ENCODE measurements at places on chromosomes 6 and 20.
A peak's percentile ranks its signal among the peaks of the same experiment; 100 is the strongest.

- DNase-seq: no peak
Observed at GRCh38 chr6:43702534-43703440, 15.2 kb upstream of the MRPS18A start.

DNA sequence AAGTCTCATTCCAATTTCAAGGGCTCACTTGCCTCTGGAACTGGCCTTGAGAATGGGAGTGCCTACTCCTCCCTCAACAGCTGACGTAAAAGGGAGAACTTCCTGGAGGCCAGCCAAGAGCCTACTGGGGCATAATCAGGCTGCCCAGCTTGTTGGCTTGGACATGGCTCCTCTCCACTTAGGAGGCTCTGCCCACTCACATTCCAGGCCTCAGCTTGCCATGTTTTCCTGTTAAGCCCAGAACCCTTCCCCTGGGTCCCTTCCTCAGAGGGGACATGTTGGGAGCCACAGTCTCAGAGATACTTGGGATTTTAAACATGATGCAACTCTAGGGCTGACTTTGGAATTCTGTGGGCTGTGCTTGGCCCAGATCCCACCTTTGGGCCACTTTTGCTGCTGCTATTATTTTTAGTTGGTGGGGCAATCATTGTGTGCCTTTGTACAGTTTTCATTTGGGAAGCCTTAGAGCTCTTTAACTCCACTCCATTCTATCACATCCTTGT, 31.5 kb upstream of the ADTRP start:
- peak; percentile 35 for DNase-seq

GRCh38 chr6:21828704-21829103, 235.2 kb downstream of the SOX4 start:
- no peak for DNase-seq

DNA sequence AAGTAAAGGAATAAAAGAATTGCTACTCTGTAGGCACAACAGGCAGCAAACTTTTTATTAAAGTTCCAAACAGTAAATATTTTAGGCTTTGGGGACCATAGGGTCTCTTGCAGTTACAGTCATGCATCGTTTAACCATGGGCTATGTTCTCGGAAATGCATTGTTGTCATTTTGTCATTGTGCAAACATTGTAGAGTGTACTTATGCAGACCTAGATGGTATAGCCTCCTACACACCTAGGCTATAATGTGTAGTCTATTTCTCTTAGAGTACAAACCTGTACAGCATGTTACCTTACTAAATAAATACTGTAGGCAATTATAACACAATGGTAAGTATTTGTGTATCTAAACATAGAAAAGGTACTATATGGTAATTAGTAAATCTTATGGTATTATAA, 54.7 kb downstream of the CDS2 start:
- no peak for DNase-seq

- DNase-seq: no peak
Observed at GRCh38 chr6:170212956-170213636, 77.8 kb downstream of the DLL1 start.

GRCh38 chr20:7722564-7722963, 217.7 kb downstream of the HAO1 start:
- DNase-seq: no peak

GRCh38 chr6:147392917-147393625, 115.4 kb upstream of the SAMD5 start:
- no peak for DNase-seq

DNA sequence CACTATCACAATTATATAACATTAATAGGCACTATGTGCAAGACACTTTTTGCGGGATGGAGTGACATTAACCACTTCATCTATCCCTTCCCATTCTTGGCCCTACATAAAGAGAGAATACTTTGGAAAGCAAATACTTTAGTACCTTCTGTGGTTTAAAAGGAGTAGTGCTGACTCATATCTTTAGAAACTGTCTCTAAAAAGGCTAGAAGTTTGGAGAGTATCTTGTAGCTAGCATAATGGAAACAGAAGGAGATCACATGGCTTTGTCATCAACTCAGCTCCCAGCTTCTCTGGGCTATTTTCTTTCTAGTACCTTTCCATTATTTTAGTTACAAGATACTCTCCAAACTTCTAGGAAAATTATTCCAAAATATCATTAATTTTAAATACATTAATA, 157.5 kb downstream of the ADGRG6 start:
- no peak for DNase-seq

DNA sequence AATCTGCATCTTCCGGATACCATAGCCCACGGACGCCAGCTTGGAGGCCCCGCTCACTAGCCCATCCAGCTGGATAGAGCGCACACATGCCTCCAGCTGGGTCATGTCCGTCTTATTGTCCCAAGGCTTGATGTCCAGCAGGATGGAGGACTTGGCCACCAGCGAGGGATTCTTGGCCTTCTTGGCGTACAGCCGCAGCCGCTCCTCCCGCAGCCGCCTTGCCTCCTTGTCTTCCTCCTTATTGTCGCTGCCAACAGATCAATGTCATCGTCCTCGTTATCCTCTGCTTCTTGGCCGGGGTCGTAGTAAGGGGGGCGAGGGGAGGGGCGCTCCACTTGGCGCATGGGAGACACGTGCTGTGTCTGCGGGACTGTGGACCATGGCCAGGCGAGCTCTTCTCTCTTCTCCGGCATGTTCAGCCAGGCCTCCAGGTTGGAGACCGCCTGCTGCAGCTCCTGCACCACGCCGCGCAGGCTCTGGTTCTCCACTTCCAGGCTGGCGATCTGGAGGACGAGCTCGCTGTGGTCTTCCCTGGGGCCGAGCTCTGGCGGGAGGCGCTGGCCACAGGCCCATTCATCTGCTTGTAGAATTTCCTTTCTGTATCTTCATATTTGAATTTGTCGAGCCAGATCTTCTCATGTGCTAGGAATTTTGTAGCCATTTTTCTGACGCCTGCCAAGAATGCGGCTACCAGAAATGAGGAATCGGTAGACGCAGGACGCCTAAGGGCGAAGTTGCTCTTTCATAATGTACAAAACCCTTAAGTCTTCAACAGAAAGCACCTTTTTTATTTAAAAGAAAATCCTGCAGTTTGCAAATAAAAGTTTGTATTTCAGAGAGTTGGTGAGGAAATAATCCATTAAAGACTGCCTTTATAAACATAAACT, 60.1 kb upstream of the PTPRK start:
- no peak for DNase-seq

DNA sequence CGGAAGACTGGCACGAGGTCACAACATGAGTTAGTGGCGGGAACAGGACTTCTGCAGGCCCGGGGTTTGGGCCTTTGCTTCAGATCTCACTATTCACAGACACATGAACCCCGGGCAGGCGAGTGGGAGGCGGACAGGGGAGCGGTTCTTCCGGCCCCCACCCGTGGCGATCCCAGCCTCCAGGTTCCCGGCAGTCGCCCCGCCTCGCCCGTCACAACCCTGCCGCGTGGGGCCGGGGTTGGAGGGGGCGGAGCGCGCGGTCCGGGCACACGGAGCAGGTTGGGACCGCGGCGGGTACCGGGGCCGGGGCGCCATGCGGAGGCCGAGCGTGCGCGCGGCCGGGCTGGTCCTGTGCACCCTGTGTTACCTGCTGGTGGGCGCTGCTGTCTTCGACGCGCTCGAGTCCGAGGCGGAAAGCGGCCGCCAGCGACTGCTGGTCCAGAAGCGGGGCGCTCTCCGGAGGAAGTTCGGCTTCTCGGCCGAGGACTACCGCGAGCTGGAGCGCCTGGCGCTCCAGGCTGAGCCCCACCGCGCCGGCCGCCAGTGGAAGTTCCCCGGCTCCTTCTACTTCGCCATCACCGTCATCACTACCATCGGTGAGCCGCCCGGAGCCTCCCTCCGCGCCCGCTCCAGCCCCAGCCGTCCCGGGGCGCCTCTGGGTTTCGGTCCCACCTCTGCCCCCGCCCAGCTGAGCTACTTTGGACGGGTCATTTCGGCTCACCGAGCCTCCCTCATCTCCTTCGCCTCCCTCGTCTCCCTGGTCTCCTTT, at the start of gene KCNK15:
Gene KCNK15, plus strand, starts transcription at position 268 of the 769 bp plus-strand sequence. Its CDS starts 46 bp downstream, at position 314.
- DNase-seq: no peak

DNA sequence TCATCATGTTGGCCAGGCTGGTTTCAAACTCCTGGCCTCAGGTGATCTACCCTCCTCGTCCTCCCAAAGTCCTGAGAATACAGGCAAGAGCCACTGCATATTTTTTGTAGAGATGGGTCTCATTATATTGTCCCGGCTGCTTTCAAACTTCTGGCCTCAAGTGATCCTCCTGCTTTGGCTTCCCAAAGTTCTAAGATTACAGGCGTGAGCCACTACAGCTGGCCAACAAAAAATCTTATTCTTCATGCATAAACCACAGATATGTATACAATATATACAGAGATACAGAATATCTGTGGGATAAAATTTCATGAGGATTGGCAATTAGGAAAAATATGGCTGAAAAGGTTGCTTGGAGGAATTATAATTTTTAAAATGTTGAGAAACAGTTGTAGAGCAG, 49.9 kb downstream of the SLC35A1 start:
- DNase-seq: no peak

GRCh38 chr20:3763671-3764601, 3.6 kb downstream of the ADISSP start:
- DNase-seq: no peak

DNA sequence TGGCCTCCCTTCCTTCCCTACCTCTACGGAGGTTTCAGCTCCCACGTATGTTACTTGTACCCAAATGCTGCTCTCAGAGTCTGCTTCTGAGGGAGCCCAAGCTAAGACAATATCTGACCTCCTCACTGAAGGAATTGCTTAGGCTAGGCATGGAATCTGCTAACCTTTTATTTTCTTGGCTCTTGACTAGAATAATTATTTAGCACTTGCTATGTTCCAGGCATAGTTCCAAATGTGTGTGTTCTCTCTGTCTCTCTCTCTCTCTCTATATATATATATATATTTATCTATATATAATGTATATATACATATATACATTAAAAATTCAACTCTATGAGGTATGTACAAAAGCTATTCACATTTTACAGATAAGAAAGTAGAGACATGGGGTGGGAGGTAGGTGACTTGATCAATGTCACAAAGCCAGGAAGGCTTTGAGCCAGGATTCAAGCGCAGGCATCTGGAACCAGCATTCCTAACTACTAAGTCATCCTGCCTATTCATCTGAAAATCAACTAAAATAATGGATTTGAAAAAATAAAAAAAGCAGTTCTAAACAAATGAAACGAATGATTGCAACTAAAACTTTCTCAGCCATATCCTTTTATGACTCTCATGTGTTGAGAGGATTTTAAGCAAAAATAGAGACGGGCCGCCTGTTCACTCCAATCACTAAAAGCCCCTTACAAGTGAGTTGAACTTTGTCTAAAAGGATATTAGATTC, 189.7 kb upstream of the JAG1 start:
- no peak for DNase-seq

GRCh38 chr6:44176762-44177509, 18.3 kb downstream of the CAPN11 start:
- no peak for DNase-seq

GRCh38 chr6:3195695-3196497, 31.6 kb downstream of the TUBB2B start:
- DNase-seq: peak; percentile 51

DNA sequence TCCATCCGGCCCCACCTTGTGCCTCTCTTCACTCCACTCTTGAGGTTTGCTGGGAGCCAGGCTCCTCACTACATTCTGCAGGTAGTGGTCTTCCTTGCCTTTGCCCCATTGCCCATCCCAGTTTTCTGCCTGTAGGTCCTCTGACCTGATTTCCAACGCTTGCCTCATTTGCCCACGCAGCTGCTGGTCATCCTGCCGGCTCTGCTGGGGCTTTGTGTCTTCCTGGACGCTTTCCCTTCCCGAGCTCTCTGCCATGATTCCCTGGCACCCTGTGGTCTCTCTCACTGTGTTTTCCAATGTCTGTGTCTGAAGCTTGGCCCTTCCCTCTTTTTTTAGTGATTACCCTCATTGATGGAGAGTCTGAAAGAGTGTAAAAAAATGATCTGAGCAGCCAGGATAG, 451.6 kb downstream of the UTRN start:
- no peak for DNase-seq

- DNase-seq: no peak
Observed at GRCh38 chr6:36592221-36592655, 1.9 kb upstream of the SRSF3 start.

- DNase-seq: no peak
Observed at GRCh38 chr6:88365656-88366055, 199.5 kb upstream of the CNR1 start.

- DNase-seq: no peak
Observed at GRCh38 chr6:49787176-49787575, at the start of gene PGK2. Gene PGK2 (minus strand): TSS chr6:49787285. CDS start chr6:49787187, 98 bp downstream.

DNA sequence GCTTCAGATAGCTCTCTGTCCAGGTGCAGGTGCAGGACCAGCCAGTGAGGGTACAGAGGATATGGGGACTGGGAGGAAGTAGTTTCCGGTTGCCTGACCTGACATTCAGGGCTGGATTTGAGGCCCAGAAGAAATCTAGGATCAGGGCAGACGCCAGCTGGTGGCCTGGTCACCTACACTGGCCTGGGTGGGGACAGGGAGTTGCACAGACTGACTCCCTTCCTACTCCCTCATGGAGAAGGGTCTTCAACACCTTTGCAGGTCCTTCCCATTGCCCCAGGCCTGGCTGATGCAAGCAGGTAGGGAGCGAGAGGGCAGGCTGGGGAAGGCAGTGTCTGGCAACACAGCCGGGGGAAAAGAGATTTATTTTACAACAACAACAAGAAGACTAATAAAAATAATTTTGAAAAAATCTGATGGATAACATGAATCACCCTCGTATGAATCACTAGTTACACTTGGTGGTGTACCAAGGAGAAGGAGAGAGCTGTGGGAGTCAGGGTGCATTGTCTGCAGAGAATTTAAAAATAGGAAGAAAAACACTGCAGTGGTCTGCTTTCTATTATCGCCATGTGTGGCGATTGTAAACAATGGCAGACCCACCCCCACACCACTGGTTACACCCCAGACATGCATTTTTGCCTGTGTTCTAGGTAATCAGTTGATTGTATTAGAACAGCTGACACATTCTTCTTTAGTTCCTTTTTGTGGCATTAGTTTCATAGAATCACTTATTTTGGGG, 62.3 kb upstream of the SNX9 start:
- DNase-seq: no peak

DNA sequence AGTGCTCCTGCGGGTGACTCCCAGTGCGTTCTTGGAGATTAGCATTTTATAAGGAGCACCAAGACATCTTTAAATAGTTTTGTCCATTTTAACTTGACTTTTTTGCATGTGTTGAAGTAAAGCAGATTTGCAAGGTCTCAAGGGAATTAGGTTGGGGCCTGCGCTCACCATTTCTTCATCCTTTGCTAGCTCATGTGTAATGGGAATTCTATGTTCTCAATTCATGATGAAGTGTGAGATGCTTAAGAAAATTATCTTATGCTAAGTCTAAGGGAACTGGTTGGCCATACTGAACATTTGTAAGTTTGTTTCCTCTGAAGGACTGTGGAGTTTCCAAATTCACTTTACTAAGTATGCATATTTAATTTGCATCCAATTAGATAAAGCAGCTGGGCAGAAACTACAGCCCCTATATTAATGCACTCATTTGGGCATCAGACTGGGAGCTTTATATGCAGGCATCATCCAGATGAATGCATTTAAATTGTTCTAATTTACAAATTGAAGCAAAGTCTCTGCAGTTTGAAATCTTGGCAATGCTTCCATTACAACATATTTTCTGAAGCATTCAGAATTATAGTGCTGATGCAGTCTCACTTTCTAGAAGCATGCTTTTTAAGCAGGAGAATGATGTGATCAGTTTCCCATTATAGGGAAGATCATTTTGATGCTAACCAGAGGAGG, 108.3 kb upstream of the AKAP12 start:
- no peak for DNase-seq

- DNase-seq: no peak
Observed at GRCh38 chr6:8391934-8392333, 43.4 kb downstream of the SLC35B3 start.

All from substantia nigra (tissue), 51 donors.